ENCODE measurements at places on chromosomes 7 and 10.

DNA sequence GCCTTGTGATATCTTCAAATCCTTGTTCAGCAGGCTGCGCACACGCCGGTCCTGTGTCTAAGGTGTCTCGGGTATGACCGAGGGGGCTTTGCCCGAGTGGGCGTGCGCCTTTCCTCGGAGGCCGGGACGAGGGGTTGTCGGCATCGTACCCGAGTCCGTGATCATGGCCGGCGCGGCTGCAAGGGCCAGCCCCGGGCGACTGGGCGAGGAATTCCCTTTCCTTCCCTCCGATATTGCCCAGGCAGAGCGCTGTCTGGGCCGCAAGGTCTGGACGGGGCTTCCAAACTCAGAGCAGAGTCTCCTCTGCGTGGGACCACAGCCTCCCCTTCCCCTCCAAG, 59.7 kb downstream of the ZNF467 start:
- DNase-seq = no peak

DNA sequence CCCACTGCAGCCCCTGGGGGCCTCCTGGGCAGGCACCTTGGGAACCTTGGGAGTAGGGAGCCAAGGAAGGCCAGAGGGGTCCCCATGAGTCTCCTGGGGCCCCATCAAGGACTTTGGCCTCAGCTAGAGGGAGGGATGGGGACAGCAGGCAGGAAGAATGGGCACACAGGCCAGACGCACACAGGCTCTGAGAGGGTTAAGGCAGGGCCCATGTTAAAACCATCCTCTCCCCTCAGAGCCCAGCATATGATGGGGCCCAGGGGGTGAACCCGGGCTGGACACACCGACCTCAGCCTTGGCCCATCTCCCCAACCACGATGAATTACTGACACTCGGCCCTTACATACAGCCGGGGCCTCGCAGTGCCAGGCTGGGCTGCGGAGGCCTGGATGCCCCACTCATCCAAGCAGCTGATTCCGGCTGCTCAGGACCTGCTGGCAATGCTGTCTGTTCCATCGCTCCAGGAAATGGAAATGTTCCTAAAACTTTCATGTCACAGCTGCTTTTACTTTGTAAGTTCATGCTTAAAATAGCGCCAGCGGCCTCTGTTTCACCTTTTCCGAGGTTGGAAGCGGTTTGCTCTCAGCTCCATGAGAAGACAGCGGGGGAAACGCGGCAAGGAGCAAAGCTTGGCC, 17.3 kb upstream of the INPP5A start:
- DNase-seq = no peak

- no peak for DNase-seq
Measured at GRCh38 chr7:128835790-128836641, 5.8 kb downstream of the FLNC start.

- DNase-seq = no peak
Measured at GRCh38 chr10:78255796-78256638, 222.4 kb downstream of the RPS24 start.
